NCI-H187 treated with DMSO at 0.1 percent for 48 hours (cell line): ENCODE measurements at places on chromosomes 11 and 22.

- no peak for DNase-seq
Measured at GRCh38 chr11:126793596-126793995, 207.0 kb downstream of the KIRREL3 start.

DNA sequence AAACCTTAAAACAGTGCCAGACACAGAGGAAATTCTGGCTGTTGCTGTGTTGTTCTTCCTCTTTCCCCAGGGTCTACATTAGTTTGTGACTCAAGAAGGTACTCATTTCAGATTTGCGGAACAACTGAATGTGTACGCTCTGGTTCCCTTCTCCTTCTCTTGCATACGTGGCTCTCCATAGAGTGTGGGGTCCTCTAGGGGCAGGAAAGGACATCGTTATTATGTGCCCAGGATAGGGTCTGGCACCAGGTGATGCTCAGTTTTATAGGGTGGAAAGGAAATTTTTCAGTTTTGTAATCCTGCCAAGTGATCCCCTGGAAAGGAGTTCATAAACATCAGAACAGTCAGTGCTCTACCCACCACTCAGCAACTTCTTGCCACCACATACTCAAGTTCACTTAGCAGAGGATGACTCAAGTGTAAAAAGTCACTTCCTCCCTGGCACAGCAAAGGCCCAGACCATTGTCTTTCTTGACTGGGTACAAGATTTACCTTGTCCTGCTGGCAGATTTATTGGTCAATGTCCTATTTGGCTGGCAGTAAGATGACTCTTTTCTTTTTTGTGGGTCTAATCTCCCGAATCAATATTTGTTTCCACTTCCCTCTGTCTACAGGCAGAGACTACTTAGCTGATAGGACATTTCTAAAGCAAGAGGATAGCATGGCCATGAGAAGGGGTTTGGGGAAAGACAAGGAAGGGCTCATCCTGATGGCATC is 246.0 kb upstream of the TENM4 start:
- DNase-seq, result no peak

DNA sequence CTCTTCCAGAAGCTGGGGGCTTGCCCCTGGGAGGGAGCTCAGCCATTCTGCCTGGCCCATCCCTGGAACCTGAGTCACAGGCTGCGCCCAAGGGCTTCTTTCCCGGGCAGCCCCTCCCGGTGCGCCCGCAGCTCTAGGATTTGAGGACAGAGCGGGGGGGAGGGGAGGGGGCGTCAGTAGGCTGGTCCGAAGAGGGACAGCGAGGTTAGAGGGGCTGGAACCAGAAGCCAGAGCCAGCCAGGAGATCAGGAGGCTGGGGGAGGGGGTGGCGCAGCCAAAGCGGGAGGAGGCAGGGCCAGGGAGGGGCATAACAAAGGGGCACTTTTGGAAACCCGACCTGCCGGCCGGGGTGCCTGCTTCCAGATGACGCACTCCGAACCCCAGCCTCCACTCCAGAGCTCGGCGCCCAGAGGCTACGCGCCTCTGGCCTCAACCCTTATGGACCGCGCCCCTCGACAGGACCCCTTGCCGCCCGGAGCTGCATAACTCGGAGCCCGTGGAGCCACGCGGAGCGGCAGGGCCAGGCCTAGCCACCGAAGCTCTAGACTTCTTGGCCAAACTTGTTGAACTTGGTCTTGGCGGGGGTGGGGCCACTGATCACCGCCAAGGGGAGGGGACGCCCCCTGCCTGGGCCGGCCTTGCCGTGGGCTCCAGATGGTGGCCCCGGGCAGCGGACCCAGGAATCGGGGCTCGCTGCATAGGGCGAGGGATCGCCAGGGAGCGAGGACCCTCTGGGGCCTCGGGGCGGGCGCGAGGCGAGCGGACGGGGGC is 744 bp downstream of the PACSIN3 start:
- no peak for DNase-seq

- DNase-seq, result no peak
Measured at GRCh38 chr11:131792243-131792642, 421.8 kb downstream of the NTM start.

DNA sequence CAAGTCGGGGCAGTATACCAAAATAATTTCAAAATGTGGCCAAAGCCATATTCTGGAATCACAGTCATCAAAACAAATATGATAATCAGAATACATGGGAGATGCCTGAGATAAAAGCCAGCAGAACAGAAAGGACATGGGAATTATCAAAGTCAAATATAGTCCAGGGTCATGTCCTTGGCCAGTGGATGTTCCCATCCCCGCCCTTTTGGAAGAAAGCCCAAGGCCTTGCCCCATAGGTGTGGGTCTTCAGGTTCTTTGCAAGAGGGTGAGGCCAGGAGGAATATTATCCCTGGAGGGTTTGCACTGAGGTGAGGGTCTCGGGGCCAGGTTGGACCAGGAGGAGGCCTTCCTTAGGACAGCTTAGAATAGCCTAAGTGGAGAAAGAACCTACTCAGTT is 53.6 kb upstream of the CSNK2A3 start:
- DNase-seq, result no peak

- no peak for DNase-seq
Measured at GRCh38 chr11:18727479-18728236, 1.7 kb upstream of the IGSF22 start.

GRCh38 chr11:121221496-121222200 is 70.9 kb upstream of the SC5D start:
- DNase-seq, result no peak
